ENCODE measurements at places on chromosomes 1 and 21.

GRCh38 chr1:50976111-50976889 is 6.3 kb downstream of the CDKN2C start:
- DNase-seq, result peak; percentile 85

DNA sequence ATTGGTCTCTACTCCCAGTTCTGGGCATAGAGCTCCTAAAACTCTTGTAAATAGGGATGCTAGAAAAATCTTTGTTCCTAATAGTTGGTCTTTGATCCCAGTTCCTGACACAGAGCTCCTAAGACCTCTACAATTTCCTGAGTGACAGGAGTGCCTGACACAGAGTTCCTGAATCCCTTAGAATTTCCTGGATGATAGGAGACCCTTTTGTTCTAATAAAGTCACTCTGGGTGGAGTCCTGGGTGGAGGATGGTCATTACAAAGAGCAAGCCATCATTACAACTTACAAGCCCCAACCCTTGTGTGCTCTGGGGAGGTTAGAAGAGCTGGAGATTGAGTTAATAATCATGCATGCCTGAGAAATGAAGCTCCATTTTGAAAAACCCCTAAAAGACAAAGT is 58.4 kb downstream of the ZZZ3 start:
- DNase-seq, result no peak

- no peak for DNase-seq
These were observed 305.9 kb downstream of the BRINP2 start for GRCh38 chr1:177476676-177477075.

GRCh38 chr1:47449822-47450552 is 12.1 kb downstream of the FOXD2 start:
- DNase-seq, result peak; percentile 52

GRCh38 chr1:12271033-12271432 is 41.2 kb downstream of the VPS13D start:
- DNase-seq, result no peak

DNA sequence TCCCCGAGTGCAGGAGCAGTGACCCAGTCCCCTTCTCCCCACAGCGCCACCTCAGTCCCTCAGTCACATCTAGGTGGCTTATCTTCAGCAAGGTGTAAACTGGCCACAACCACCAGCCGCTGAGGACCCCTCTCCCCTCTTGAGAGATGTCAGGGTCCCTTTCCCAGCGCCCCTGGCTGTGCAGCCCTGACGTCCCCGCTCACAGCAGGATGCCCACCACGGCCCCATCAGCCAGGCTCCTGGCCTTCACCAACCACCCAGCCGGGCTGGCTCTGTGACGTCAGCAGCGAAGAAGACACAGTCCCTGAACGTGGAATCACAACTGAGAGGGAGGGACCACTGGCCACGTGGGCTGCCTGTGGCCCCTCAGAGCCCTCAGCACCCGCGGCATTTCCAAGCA is 249.4 kb downstream of the NPHP4 start:
- DNase-seq, result no peak

DNA sequence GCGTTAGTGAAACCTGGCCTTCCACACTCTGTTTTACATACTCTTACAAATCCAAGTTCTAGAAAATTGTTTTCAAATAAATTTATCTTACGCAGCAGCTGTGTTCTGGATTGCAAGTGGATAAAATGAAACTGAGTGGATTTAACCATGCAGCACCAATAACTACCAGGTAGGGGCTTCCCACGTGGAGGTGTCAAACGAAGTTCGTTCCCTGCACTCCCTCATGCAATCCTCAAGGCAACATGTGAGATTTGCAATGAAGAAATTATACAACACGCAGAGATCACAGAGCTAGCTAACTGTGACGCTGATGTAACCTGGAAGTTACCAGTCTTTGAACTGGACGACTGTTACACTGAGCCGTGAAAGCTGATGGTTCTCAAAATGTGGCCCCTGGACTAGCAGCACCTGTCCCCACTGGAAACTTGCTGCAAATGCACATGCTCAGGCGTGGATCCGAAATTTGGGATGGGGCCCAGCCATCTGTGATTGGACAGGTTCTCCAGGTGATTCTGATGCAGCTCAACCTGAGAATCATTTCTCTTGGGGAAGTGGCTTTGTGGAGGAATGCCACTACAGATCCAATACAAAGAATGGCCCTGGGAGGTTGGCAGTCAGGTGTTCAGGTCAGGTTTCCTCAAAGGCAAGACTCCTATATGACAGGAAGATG is 36.3 kb downstream of the RSPH1 start:
- DNase-seq, result no peak

- DNase-seq, result no peak
These were observed 26.1 kb downstream of the GPR3 start for GRCh38 chr1:27418326-27419185.

DNA sequence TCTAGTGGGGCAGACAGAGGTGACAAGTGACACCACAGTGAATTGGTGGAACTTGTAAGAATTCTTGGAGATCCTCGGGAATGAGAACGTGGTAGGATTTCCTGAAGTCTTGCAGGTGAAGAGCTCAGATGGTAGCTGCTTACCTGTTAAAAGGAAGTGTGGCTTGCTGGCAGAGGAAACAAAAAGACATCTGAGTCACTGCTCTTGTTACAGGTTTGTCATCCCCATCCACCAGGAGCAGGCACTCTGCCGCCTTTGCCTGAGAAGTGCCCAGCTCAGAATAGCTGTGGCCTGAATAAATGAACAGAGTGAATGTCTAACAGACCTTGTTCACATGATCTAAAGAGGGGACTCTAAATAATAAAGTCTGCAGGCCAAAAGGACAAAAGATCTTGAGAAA is 12.3 kb upstream of the ZSCAN20 start:
- no peak for DNase-seq

- DNase-seq, result no peak
These were observed 179.3 kb downstream of the VAV3 start for GRCh38 chr1:107785496-107786202.

DNA sequence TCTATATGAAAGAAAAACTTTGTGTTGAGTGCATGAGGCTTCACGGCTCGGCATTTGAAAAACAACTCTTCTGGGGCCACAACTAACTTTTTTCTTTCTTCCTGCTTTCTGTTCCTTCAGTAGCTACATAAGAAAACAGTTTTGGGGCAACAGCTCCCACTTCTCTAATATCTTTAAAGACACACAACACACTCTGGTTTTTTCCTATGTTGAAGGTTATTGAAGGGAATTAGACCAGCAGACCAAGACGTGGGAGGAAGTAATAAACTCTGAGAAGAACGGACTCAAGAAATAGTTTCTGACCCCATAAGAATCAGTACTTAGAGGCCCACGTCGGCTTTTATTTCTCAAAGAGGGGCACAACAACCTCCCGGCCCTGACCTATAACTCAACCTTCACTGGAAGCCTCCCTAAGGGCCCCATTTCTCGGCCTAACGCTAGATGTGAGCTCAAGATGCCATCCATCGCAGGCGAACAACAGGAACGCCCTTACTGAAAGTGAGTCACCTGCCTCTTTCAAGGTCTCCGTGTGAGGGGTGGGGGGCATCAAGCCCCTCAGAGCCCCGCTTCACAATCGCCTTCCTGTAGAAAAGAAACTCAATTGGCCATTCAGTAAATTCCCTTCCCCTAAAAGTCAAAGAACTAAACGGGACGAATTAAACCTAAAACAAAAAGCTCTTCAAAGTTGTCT is 844 bp downstream of the ZMYM6 start:
- DNase-seq, result peak; percentile 43

DNA sequence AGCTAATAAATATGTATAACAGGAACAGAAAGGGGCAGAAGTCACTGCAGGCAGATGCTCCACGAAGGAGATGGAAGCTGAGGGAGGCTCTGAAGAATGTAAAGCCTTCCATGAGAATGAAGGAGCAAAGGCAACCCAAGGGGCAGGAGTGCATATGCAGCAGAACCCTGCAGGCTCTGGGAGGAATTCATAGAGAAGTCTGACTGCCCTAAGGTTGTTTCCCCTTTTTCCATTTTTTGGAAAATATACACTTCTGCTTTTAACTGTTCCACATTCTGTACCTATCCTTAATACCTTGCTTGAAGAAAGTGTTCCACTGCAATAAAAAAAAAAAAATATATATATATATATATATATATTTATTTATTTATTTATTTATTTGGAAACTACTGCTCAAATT is 69.6 kb downstream of the CD34 start:
- no peak for DNase-seq

GRCh38 chr21:41731081-41731480 is 35.8 kb downstream of the RIPK4 start:
- DNase-seq, result no peak

GRCh38 chr1:9680828-9681227 is 29.3 kb downstream of the PIK3CD start:
- DNase-seq, result no peak

DNA sequence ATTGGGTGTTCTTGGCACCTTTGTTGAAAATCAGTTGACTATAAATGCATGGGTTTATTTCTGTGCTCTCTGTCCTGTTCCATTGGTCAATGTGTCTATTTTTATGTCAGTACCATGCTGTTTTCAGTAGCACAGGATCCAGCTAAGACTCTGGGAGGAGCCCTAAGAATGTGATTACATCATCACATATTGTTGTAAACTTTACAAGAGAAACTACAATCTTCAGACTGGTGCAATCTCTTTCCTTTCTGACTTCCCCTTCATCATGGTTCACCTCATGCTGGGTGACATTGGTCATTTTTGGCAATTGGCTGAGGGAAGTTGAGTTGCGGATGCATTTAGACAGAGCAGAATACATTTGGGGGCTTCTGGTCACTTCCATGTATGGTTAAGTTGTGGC is 88.4 kb downstream of the C21orf91 start:
- DNase-seq, result no peak

DNA sequence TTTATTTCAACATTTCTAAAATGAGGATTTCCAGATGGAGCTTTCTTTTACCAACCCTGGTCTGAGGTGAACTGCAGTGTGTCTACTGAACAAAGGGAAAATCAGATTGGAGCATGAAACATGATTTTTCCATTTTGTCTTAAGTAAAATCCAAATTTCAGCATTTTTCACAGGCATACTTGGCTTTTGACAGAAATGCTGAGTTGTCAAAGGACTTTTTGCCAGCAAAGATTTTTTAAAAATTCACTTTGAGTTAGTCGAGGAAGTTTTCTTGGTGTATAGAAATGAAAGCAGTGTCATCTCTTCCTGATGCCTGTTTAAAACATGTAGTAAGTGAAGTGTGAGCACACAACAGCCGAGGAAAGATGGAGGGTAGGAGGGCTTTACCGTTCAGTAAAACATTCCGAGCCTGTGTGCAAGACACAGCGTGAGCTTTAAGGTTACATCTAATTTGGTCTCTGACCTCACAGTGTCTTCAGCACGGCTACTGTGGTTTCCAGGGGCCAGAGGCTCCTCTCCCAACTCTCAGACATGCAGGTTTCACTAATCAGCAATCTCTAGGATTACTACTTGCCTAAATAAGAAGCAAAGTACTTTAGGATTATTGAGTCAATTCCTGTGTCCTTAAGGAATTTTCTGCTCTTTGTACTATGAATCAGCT is 45.9 kb downstream of the SAMD13 start:
- no peak for DNase-seq

- DNase-seq, result no peak
These were observed 23.7 kb downstream of the SKI start for GRCh38 chr1:2251786-2252185.

GRCh38 chr1:103230061-103230460 is 121.7 kb upstream of the COL11A1 start:
- no peak for DNase-seq

DNA sequence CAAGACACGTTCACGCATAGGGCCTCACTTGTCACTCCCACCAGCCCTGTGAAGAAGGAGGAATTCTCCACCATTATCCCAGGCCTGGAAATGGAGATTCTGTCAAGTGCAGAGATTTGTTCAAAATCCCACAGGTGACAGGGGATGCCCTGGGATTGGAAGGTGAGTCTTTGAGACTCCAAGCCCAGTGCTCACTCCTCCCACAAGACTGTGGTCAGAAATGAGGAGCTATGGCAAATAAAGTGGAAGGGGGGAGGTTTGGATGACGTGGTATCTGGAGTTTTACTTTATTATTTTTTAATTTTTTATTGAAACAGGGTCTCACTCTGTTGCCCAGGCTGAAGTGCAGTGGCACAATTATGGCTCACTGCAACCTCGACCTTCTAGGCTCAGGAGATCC is 12.8 kb upstream of the FOXO6 start:
- DNase-seq, result no peak

GRCh38 chr1:59446257-59446901 is 149.5 kb downstream of the FGGY start:
- DNase-seq, result no peak

DNA sequence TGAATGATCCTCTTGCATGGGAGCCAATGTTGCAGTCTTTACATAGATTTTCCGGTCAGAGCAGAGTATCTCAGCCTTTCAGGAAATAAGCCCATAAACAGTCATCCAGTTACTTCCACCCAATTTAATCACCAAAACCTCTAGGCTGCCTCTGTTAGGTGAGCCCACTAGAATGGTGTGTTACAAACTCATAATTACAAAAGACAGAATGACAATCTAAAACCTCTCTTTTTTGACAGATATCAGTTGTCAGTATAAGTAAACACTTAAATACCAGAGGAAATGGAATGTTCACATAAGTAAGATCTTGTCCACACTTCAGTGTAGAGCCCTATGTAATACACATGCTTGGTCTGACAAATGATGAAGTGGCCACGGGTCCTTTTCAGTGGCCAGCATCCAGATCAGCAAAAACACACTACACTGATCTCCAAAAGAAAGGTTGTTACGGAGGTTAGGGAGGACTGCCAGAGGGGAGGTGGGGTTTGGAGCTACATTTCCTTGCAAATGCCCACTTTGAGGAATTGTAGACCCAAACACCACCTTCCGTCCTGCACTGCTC is 71.3 kb upstream of the FBXO28 start:
- DNase-seq, result no peak

DNA sequence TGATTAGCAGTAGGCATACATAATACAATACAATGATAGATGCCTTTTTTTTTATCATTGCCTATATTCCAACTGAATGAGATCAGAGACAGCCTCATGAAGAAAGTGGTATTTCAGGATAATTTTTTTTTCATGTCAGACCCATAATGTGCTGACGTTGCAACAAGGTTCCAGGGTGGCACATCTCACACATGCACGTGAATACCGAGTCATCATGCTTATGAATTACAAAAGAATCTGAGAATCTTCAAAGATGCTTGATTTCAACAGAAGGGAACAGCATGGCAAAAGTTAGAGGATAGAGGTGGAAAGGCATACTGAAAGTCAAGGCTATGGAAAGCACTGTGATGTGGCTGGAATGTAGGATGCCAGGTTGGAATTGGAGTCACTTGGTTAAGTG is 5.0 kb upstream of the RNF11 start:
- no peak for DNase-seq

DNA sequence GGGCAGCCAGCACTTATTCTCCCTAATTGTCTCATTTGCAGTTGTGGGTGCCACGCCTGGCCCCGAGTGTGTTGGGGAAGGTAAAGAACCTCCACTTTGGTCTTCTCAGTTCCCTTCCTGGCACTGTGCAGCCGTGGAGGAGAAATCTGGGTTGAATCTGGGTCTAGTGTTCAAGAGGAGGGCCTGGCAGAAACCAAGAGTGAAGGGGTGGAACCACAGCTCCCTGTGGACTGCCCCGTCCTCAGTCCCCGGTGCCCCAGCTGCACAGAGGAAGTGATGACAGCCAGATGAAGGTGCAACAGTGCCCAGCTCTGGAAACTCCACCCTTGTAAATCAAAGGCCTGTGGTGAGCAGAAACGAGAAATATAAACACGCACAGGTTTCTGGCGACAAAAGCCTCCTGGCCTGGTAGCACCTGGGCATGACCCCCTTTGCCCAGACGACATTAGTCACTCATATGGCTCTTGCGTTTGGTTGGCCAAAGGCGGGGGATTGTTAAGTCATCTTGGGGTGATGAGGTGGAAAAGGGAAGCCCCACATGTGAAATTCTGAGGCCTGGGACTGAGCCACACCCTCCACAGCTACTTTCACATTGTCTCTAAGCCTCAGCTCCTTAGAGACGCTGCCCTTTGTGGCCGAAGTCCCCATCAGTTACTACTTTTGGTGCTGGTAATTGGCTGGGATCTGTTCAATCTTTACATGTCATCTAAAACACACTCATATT is 4.2 kb upstream of the ECE1 start:
- no peak for DNase-seq

All from HAP-1 (cell line).